ENCODE measurements at places on chromosomes 5 and 9. TPM values are rescaled to one million over a fixed set of nuclear protein-coding genes. Genes with fewer than 3 reads are reported as not detected.

The CNOT6 gene
- 43.2 TPM for total RNA-seq

The SLC25A48 gene
- total RNA-seq = not detected

The FABP6 gene
- total RNA-seq = not detected

The TMOD1 gene
- 1.5 TPM for total RNA-seq

The SPINK7 gene
- not detected for total RNA-seq

The C5orf46 gene
- total RNA-seq = not detected

The TXNDC15 gene
- total RNA-seq = 29.1 TPM

- peak; percentile 32 for DNase-seq
Observed at GRCh38 chr9:137534256-137535119, 15.7 kb downstream of the PNPLA7 start.

- no peak for DNase-seq
Observed at GRCh38 chr9:33265211-33265865, 489 bp downstream of the CHMP5 start.

- DNase-seq = no peak
Observed at GRCh38 chr9:37947977-37948376, 44.0 kb upstream of the SLC25A51 start.

GRCh38 chr9:99509900-99510535, 287.9 kb downstream of the SEC61B start:
- no peak for DNase-seq

- no peak for DNase-seq
Observed at GRCh38 chr5:137564398-137564961, 65.4 kb upstream of the SPOCK1 start.

DNA sequence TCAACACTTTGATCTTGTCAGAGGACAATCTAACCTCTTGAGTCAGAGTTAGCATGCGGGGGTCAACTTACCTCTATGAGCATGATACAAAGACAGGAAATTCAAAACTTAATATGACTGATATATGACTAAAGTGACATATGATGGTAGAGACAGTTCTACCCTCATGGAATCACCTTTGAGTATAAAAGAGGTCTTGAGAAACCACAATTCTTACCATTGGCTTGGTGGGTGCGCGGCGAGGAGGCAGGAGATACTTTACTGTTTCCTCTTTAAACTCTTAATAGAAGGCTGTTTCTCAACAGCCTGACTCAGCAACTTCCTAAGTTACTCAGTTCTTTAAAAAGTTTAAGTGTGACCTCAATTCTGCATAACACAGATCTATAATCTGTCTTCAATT, 372.8 kb downstream of the KIAA0825 start:
- DNase-seq = peak; percentile 25

- DNase-seq = no peak
Observed at GRCh38 chr9:34382879-34383278, 6.2 kb upstream of the MYORG start.

- DNase-seq = no peak
Observed at GRCh38 chr5:180591311-180591887, at the start of gene SCGB3A1. Gene SCGB3A1, minus strand, starts transcription at chr5:180591499. Its CDS starts 37 bp downstream, at chr5:180591462.

- DNase-seq = no peak
Observed at GRCh38 chr9:113621309-113621791, 157.8 kb downstream of the RGS3 start.

- DNase-seq = no peak
Observed at GRCh38 chr5:113612060-113612496, 98.6 kb downstream of the YTHDC2 start.

DNA sequence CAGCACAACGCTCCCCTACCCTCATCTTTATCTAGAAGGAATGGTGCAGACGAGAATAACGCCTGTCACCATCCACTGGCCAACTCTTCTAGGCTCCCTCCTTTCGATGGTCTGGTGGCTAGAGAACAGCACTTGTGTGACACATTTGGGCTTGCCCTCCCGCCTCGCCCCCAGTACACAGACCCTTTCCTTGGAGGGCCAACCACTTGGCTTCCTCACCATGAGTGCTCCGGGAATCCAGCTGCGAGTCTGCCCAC, 1.4 kb downstream of the GNAQ start:
- peak; percentile 40 for DNase-seq

GRCh38 chr9:87676976-87677775, 48.7 kb upstream of the CTSL start:
- DNase-seq = no peak

DNA sequence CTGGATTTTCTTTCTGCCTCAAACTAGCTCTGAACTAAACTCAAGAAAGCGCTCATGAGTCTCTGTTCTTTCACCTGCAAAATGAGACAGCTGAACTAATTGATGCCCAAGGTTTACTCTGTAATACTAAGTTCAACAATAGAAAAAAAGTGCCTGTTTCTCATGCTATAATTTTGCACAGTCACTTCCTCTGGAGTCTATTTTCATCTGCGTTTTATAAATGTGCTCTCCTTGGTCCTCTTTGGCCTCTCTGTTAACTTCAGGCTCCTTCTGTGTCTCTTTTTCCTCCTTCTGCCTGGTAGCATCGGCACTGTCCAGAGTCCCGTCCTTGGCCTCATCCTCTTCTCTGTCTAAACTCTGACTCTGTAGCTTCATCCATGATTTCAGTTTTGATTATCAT, 311.9 kb upstream of the TLE4 start:
- no peak for DNase-seq

DNA sequence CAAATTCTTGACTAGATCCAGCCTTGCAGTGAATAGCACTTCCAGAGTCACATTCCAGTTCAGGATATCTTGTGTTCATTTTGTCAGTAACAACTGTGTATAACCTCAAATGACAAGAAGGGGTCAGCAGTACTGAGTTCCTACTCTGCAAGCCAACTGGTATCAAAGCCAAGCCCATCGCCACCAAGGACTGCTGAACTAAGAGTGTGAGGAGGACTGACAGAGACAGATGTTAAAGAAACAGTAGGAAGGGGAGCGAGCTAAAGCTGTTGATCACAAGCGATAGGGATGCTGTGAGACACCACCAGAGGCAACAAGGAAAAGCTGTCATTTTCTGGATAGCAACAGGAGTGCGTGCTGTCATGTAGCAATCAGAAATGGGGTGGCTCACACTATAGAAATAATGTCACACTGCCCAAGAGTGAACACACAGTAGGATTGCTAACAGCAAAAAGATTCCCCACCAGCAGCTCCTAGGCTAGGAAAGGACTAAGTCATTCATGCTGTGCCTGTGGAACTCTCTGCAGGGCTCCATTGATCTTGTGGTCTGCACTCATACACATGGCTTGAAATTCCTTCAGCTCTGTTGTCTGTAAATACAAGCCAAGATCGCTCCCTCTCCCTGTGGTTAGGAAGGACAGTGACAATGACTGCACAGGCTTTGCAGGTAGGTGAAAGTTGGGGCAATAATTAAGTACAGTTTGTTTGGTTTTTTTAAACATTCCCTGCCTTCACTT, 658.6 kb downstream of the NR2F1-AS1 start:
- DNase-seq = no peak

DNA sequence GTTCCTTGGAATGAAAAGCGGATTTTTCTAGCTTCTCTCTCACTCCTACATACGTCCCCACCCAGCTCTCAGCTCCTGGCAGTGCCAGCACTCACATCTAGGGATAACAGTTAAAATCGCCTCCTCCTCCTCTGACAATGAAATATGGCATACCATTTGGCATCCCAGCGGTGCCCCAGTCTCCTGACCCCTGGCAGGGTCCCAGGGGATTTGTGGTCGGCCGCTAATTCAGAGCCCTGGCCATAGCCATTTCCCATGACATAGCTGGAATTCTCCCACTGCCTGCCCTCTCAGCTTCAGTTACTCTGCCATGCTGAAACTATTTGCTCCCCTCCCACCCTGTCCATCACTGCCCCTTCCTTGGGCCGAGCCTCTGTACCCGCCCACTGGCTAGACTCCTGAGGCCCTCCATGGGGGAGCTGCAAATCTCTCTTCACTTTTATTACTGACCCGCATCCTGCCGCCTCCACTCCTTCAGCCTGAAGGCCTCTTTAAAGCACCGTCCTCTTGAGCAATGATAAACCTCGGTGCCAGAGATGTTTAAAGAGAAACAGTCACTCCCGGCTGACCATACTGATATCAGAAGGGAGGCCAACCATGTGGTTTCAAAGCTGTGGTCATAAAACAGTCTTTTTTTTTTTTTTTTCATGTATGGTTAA, 139.8 kb downstream of the SLIT3 start:
- no peak for DNase-seq

GRCh38 chr9:105242557-105242956, 1.9 kb upstream of the SLC44A1 start:
- no peak for DNase-seq

Data from activated CD4-positive, alpha-beta T cell treated with anti-CD3 and anti-CD28 coated beads for 36 hours (primary cell).